ENCODE measurements at places on chromosomes 3 and 15.

- no peak for DNase-seq
Observed at GRCh38 chr3:161096771-161097367, 8.3 kb downstream of the B3GALNT1 start.

- DNase-seq = no peak
Observed at GRCh38 chr15:49844390-49844789, 223.5 kb downstream of the DTWD1 start.

DNA sequence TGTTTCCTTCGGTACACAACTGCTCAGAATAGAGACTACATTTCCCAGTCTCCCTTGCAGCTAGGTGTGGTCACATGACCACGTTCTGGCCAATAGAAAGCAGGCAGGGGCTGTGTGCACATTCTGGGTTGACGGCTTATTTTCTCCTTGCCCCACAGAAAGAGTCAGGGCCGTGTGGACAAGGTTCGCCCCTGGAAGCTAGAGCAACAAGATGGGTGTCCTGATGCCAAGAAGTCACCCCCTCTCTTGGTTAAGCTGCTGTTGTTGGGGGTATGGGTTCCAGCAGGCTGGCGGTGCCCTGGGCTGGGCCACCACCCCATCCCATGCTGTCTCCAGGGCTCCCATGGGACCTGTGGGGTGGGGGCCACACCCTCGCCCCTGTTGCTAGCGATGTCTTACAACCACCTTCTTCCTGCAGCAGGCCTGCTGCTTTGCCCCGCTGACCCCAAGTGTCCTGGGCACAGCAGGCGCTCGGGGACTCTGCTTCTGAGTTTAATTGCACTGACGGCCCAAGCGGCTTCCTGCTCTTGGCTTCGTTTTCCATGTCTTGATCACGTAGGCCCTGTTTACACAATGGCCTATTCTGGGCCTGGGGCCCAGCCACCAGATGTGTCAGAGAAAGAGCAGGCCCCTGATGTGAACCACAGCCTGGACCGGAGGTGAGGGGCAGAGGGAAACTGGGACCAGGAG, 24.9 kb downstream of the ABTB1 start:
- DNase-seq = peak; percentile 90

DNA sequence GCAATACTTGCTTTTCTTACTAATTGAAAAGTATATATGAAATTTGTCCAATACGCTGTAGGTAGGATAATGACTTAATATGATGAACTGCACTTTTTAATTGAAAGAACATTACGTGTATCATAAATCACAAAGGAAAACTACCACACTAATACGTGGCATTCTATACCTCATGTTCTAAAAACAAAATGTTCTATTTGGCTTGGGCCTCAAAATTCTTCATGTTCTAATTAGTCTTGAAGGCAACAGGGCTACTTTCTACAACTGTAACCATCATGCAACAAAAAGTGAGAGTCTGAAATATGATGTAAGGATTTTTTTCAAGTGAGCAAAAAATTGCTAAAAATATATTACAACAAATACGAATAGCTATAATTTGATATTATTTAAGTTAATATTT, 19.8 kb downstream of the THRB start:
- DNase-seq = no peak

- DNase-seq = no peak
Observed at GRCh38 chr3:49607105-49607591, 52.9 kb downstream of the BSN start.

DNA sequence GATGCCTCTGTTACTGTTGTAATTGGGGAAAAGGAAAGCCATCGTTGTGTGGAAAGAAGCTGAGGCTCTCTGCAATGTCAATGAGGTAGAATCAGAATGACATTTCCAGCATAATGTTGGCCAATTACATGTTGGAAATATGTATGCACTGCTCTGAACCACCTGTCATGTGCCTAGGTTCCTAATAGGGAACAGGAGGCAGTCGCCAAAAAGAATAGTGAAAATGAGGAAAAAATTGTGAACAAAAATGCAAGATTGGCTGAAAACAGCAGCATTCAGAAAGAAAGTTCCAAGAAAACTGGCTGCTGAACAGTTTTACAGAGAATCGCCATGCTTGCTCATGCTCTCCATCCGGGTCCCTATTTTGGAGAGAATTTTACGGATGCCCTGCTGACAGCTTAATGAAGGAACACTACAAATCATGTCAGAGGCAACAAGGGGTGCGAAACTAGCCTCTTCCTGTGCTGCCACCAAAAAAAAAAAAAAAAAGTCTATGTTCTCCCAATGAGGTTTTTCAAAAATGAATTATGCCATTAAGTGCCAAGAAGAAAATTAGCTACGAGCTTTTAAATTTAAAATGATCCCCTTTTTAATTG, 305.9 kb upstream of the ARRDC4 start:
- no peak for DNase-seq

- no peak for DNase-seq
Observed at GRCh38 chr15:71883447-71883846, 73.1 kb downstream of the NR2E3 start.

GRCh38 chr15:34837246-34838016, 42.1 kb upstream of the ACTC1 start:
- no peak for DNase-seq

GRCh38 chr3:87437765-87438164, 161.4 kb upstream of the POU1F1 start:
- DNase-seq = no peak

DNA sequence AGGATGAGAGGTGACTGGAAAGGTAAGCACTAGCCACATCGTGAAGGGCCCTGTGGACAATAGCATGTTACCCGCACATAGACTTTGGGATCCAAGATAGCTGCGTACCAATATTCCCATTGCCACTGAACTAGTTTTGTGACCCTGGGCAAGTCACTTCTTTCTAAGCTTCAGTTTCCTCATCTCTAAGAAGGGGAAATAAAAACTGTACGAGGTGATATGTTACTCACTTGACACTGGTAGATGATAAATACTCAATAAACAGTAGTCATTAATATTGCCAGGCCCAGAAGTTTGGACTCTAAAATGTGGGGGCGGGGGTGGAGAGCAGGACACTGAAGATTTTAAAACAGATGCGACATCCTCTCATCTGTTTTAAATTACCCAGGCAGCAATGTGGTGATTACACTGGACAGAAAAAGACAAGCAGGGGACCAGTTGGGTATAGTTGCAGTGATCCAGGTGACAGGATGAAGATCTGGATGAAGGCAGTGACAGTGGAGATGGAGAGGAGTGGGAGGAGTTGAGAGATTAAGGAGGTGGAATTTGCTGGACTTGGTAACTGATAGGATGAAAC, 2.5 kb downstream of the ATG7 start:
- DNase-seq = no peak

GRCh38 chr15:53665930-53666329, 93.5 kb downstream of the WDR72 start:
- no peak for DNase-seq

GRCh38 chr15:46089467-46089935, 454.7 kb downstream of the SQOR start:
- DNase-seq = no peak

DNA sequence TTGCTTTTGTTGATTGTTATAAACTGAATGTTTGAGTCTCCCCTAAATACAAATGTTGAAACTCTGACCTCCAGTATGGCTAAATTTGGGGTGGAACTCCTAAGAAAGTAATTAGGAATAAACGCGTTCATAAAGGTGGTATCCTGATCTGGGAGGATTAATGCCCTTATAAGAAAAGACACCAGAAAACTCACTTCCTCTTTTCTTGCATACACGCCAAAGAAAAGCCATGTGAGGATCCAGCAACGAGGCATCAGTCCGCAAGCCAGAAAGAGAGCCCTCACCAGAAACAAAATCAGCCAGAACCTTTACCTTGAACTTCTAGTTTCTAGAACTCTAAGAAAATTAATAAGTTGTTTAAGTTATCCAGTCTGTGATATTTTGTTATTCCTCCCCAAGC, 37.4 kb upstream of the AZI2 start:
- no peak for DNase-seq

DNA sequence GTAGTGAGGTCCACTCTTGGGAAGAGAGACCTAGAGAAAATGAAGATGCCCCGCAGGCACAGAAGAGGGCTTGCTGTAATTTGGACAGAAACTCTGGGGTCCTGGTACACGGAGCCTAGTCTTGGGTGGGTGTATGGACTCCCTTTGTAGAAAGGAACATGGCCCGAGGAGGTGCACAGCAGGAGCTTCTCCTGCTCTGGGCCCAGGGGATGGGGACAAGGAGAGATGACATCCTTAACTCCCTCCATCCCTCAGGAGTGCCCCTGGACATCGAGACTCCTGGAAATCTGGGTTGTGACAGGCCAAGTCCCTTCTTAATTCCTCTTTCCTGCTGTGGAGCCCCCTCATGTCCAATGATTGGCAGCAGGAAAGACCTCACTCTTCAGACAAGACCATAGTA, 29.9 kb upstream of the ABHD2 start:
- DNase-seq = no peak

- DNase-seq = peak; percentile 53
Observed at GRCh38 chr3:197367081-197367780, 68.8 kb upstream of the DLG1 start.

DNA sequence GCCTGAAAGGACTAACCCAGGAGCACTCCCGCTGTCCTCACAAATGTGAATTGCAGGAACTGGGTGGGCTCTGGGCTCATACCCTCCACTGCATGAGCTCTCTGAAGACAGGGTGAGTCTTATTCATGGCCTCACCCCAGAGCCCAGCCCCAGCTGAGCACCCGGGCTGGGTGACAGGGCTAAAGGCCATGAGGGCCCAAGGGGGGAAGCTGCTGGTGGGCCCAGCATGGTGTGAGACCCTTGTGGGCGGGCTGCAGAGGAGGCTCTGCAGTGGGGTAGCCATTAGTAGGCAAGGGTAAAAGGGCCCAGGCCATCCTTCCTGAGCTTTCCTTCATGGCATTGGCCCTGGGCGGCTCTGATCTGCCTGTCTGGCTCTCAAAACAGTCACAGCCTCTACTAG, 30.3 kb downstream of the SRPRB start:
- DNase-seq = peak; percentile 58

- DNase-seq = no peak
Observed at GRCh38 chr15:35481992-35482391, 64.0 kb downstream of the DPH6 start.
